ENCODE measurements at places on chromosomes 3 and 15.

GRCh38 chr3:73556520-73557372 lies 68.0 kb downstream of the PDZRN3 start:
- H3K27ac ChIP-seq: no peak overlapping the region
- H3K36me3 ChIP-seq: no peaks in the 10 kb centered on the region
- no peak for DNase-seq
- H3K4me1 ChIP-seq: no peaks in the 10 kb centered on the region
- H3K27me3 ChIP-seq: no peaks in the 10 kb centered on the region
- no peak overlapping the region for H3K4me3 ChIP-seq

DNA sequence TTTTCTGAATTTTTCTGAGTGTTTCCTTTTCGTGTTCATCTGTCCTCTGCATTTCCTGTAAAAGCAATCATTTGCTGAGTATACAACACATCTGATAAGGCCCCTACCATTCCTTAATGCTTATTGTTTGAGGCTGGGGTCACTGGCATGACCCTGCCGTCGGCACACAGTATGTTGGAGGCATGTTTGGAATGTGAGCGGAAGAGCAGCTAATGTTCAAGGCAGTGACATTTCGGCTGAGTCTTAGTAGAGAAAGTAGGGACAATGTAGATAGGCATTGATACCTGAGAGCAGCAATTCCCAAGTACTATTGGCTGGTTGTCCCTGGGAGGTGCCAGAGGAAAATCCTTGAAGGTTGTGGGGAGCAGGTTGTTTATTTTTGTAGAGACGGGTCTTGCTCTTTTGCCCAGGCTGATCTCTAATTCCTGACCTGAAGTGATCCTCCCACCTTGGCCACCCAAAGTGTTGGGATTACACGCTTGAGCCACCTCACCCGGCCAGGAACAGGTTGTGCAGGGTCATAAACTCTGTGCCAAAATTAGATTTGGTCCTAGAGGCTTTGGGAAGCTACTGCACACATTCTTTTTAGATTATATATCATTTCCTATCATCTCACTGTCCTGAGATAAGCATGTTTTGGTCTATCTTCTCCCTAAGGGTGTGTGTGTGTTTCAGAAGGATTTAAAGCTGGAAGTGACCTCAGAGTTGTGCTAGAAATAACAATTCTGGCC lies 13.5 kb downstream of the PTPN23 start:
- DNase-seq: no peak
- no peaks in the 10 kb centered on the region for H3K27me3 ChIP-seq
- peaks cover 15% of the 10 kb centered on the region for H3K36me3 ChIP-seq
- no peak overlapping the region for H3K4me3 ChIP-seq

- no peak overlapping the region for H3K27ac ChIP-seq
- H3K4me1 ChIP-seq: no peaks in the 10 kb centered on the region
- peak; percentile 13 for DNase-seq
- no peak overlapping the region for H3K4me3 ChIP-seq
These were observed 136.0 kb upstream of the RAP2B start for GRCh38 chr3:153026026-153026425.

- no peak overlapping the region for H3K27ac ChIP-seq
- H3K4me3 ChIP-seq: no peak overlapping the region
- DNase-seq: no peak
- H3K4me1 ChIP-seq: no peaks in the 10 kb centered on the region
- no peaks in the 10 kb centered on the region for H3K27me3 ChIP-seq
These were observed 39.6 kb upstream of the SEC13 start for GRCh38 chr3:10360478-10360877.

- DNase-seq: no peak
- no peak overlapping the region for H3K27ac ChIP-seq
- no peaks in the 10 kb centered on the region for H3K4me1 ChIP-seq
- no peaks in the 10 kb centered on the region for H3K36me3 ChIP-seq
These were observed 253.8 kb upstream of the COL8A1 start for GRCh38 chr3:99384596-99384995.

GRCh38 chr3:23807424-23808015 lies 1.8 kb downstream of the UBE2E1 start:
- H3K4me3 ChIP-seq: peak overlapping the region; percentile 53
- peaks cover 45% of the 10 kb centered on the region for H3K4me1 ChIP-seq
- no peaks in the 10 kb centered on the region for H3K27me3 ChIP-seq
- H3K36me3 ChIP-seq: no peaks in the 10 kb centered on the region
- DNase-seq: no peak

DNA sequence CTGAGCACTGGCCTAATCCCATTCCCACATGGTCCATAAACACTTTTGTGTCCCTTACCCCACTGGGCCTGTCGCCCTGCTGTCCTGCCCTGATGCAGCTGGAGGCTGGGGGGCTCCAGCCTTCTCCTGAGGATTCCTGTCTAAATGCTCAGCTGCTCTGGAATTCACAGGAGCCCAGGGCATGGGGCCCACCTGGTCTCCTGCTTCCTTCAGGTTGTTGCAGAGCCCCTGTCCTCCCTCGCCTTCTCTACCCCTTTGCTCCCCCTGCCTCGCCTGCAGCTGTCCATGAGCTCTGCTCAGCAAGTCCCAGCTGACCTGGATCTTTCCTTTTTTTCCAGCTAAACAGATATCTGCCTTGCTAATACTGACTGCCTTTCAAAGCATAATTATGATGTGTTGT lies 286.9 kb downstream of the XXYLT1 start:
- no peaks in the 10 kb centered on the region for H3K4me1 ChIP-seq
- DNase-seq: no peak
- H3K27me3 ChIP-seq: no peaks in the 10 kb centered on the region
- no peak overlapping the region for H3K27ac ChIP-seq

Measured in CD8-positive, alpha-beta memory T cell (primary cell).